ENCODE measurements at places on chromosomes 11 and 22. TPM values are rescaled to one million over a fixed set of nuclear protein-coding genes. Genes with fewer than 3 reads are reported as not detected.

The CST6 gene
- total RNA-seq: 0.50 TPM

DNA sequence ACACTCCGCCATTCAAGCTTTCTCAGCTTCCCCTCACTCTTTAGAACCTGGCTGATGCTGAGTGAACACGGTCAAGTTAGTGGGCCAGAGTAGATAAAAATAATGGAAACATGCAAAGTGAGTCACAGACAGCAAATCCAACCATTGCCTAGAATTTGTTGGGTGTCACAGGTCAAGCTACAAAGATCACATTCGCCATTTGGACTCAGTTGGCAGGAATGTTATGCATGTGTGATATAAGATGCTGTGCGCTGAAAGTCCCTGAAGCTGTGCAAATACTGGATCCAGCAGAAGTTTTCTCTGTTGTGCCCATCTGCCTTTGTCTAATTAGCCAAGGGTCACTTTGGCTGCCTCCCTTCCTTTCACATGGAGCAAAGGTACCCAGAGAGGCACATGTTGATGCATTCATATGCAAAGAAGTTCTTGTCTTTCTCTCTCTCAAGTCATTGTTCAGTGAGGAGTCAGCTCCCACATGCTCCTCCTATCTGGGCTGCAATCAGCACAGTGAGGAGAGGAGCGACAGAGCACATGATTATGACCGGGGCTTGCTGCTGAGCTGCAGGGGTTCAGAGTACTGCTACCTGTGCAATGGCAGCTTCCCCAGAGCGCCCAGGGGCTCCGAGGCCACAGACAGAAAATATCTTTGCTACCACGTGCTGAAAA, 39.7 kb downstream of the FLI1 start:
- H3K36me3 ChIP-seq: peaks cover 16% of the 10 kb centered on the region
- peak overlapping the region; percentile 51 for H3K4me3 ChIP-seq
- peak overlapping the region; percentile 68 for H3K27ac ChIP-seq

DNA sequence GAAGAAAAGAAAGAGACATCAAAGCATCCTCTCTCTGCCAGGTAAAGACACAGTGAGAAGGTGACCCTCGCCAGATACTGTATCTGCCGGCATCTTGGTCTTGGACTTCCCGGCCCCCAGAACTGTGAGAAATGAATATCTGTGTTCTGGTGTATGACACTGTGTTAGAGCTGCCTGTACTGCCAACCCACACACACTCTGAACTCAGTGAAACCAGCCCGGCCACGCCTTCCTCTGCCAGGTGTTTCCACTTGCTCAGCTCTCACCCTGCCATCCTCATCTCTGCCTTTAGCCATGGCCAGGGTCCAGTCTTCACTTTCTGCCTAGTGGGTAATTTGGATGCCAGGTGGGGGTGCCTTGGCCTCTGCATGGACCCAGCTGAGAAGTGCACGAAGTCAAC, 24.0 kb downstream of the CBX7 start:
- H3K36me3 ChIP-seq: peaks cover 2% of the 10 kb centered on the region
- H3K4me1 ChIP-seq: peaks cover 4% of the 10 kb centered on the region
- DNase-seq: peak; percentile 21
- no peak overlapping the region for H3K4me3 ChIP-seq

GRCh38 chr11:19510468-19510867, 202.2 kb upstream of the NAV2 start:
- no peaks in the 10 kb centered on the region for H3K36me3 ChIP-seq
- H3K27me3 ChIP-seq: peaks cover 15% of the 10 kb centered on the region
- H3K4me1 ChIP-seq: no peaks in the 10 kb centered on the region
- no peak for DNase-seq

DNA sequence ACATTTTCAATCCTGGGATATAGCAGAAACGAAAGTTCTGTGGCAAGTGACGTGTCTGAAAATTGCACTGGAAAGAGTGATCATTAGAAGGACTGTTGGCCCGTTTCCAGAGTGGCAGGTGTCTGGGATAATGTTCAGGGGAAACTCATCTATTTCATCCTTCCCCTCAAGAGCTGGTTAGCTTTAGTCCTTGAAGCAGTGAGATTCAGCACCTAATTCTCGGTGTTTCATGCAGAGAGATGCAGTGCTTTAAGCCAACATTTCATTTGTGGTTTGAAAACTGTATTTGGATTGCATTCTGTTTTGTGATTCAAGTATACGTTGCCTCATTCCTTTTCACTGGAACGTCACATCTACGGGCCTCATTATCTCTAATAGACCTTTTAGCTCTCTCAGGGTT, 205.0 kb upstream of the RAG2 start:
- no peak overlapping the region for H3K27ac ChIP-seq
- DNase-seq: no peak
- no peaks in the 10 kb centered on the region for H3K4me1 ChIP-seq
- no peak overlapping the region for H3K4me3 ChIP-seq
- H3K27me3 ChIP-seq: peaks cover 3% of the 10 kb centered on the region

DNA sequence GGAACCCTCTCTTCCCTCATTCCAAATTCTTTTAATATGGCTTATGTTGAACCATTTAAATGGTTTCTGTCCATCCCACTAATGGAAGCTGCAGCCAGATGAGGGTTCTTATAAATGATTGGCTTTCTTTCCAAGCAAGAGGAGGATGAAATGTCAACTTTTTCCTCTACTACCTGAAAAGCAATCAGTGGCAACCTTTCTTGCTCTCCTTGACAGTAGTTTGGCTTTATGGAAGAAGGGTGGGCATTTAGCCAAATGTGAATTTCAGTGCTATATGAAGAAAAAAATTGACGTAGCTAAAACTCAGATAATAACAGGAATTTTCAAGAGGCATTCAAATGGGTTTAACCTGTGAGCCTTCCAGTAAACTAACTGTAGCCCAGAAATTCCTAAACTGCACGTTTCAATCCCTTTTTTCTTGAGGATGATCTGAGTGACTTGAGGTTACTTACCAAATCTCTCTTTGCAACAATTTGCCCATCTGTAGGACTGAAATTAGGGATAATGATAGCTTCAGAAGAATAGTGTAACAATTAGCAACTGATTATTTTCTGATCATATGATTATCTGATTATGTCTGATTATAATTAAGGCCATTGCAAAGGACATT, 90.9 kb downstream of the EXT2 start:
- no peaks in the 10 kb centered on the region for H3K27me3 ChIP-seq
- no peak overlapping the region for H3K4me3 ChIP-seq
- DNase-seq: no peak

Data from activated CD8-positive, alpha-beta T cell treated with anti-CD3 and anti-CD28 coated beads for 36 hours (primary cell).